Hematopoietic multipotent progenitor cell (in vitro differentiated cells): ENCODE measurements at places on chromosomes 1 and 21.
A peak's percentile ranks its signal among the peaks of the same experiment; 100 is the strongest.

DNA sequence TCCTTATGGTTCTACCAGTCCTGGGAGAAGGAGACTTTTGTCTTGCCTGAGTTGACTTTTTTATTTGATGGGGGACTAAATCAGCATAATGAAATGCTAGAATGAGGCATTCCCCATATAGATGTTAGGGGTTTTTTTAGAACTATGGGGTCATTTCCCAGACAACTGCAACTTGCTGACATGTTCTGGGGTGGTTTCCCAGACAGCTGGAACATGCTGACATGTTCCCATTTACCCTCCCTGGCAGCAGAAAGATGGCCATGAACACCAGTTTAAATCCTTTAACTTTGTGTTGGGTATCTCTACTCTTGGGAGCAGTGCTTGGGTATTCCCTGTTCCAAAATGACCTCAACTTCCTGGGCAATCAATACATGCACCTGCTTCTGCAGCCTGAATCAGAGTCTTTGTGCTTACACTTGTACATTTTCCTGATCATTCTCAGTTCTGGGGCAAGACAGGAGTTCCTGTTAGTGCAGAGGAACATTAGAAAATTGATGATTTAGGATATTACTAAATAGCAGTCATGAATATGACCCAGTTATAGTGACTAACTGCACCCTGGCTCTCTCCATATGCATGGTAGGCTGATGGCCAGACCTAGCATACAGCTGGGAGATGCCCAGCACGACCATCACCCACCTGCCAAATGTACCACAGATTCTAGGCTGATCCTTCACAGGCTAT, 75.4 kb upstream of the CD5L start:
- no peak for DNase-seq

DNA sequence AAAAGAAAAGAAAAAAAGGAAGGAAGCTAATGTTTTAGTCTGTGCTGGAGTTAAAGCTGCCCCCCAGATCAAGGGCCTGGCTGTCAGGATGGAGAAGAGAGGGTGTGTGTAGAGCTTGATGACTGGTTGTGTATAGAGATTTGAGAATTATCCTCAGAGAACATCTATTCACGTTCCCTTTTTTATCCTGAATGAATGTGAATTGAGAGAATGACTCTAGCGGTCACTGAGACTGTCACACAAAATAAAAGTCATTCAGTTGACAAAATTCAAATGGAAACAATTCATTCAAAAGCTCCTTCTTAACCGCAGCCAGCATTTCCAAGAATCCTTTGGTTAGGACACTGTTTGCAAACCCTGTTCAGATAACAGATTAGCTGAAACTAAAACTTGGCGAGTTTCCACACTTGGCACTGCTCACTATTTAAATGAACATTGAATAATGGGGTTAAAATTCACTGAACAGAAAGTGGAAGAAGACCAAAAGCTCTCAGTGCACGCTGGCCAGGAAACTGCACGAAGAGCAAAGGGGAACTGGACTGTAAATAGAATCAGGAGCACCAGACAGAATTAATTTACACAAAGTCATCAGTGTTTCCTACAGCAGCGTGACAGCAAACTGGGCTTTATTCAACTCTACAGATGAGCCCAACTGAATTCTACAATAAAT, 13.6 kb upstream of the FAM89A start:
- DNase-seq: peak; percentile 36

DNA sequence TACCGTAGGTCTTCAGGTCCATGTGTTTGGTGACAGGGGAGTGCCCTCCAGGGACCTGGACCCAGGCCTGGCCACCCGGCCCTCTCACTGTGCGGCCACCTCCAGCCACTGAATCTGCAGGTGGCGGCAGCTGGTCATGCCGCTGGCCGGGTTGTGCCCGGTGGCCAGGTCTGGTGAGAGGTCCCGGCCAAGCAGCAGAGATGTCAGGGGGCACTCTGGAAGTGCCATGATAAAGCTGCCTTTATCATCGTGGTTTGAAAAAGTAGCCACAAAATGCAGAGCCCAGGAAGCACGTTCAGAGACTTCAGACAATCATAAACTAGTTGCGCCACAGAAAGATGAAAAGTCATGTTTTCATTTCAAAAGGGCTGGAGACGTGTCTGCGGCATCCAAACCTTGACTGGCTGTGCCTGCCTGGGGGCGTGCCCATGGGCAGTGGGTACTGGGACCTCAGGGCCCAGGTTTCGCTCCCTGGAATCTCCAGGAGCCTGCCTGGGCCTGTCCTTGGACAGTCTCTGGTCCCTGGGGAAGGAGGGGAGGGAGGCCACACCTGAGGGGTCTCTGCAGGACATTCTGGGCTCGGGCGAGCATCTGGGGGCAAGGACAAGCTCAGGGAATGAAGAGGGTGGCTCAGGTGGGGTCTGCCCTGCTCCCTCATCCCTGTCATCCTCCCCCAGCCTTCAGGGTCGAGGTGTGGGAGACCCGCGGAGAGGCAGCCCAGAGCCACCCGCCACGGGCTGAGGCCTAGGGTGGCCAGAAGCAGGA, 44.9 kb downstream of the COL18A1 start:
- DNase-seq: no peak

- DNase-seq: no peak
These were observed 7.2 kb downstream of the SZRD1 start for GRCh38 chr1:16374266-16374665.

DNA sequence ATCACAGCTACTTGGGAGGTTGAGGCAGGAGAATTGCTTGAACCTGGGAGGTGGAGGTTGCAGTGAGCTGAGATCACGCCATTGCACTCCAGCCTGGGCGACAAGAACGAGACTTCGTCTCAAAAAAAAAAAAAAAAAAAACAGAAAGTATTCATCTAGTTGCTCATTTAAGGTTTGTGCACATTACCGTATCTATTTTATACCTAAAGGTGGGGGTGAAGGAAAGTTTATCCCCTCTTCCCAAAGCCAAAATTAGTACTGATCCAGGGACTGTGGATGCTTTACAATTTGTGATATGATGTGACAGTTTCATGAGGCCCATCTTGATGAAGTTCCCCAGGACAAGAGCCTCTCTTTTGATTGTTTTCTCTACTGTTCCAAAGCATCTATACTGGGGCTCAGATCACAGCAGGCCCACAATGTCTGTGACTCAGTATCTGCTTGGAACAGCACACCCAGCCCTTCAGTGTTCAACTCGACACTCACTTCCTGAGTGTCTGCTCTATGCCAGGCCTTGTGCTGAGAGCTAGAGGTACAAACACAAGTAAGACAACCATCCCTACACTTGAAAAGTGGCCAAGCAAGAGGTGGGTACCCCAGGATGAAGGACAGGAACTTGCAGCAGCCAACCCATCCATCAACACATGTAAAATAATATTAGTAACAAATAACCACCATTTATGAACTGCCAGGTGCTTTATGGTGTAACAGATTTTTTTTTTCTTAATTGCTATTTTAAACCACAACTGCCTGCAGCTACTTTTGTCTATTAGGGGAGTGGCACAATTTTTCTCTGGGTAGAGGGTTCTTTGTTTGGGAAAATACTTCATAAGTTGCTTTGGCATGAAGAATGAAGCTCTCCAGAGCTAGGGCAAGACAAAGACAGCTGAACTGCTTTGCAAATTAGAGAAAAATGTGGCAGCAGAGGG, 29.0 kb upstream of the KHDRBS1 start:
- no peak for DNase-seq

DNA sequence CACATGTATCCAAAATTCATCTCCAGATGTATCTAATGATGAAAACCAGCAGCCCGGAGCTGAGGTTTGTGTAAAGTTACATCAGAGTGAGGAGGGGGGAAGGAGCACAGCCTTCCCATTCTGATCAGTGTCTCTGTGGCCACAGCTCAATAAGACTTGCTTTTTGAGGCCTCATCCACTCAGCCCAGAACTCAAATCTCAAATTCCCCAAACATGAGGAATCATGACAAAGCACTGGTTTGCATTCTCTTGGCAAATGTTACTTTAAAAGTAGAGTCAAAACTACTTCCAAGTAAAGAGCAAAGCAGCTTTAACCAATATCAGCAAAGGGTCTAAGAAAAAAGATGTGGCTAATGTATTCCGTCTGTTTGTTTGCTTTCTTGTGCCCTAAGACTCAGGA, 30.9 kb downstream of the CCN1 start:
- DNase-seq: no peak

GRCh38 chr1:15540186-15540585, 13.5 kb downstream of the DNAJC16 start:
- no peak for DNase-seq

GRCh38 chr1:89894210-89895201, 73.7 kb downstream of the LRRC8D start:
- no peak for DNase-seq

DNA sequence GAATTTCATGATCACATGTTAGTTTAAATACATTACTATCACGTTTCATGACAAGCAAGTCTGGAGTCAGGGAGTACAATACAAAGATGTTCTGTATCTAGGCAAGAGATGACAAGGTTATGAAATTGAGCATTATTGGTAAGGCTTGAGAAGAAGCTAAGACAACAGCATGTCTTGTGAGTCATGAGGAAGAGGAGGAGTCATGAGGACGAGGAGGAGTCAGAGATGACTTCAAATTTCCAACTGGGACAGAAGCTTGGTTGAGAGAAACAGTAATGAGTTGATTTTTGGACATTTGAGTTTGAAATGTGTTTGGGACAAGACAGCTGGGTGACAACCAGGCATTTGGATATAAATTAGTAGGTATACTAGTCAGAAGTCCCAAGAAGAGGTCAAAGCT, 4.3 kb upstream of the UBE2U start:
- no peak for DNase-seq

DNA sequence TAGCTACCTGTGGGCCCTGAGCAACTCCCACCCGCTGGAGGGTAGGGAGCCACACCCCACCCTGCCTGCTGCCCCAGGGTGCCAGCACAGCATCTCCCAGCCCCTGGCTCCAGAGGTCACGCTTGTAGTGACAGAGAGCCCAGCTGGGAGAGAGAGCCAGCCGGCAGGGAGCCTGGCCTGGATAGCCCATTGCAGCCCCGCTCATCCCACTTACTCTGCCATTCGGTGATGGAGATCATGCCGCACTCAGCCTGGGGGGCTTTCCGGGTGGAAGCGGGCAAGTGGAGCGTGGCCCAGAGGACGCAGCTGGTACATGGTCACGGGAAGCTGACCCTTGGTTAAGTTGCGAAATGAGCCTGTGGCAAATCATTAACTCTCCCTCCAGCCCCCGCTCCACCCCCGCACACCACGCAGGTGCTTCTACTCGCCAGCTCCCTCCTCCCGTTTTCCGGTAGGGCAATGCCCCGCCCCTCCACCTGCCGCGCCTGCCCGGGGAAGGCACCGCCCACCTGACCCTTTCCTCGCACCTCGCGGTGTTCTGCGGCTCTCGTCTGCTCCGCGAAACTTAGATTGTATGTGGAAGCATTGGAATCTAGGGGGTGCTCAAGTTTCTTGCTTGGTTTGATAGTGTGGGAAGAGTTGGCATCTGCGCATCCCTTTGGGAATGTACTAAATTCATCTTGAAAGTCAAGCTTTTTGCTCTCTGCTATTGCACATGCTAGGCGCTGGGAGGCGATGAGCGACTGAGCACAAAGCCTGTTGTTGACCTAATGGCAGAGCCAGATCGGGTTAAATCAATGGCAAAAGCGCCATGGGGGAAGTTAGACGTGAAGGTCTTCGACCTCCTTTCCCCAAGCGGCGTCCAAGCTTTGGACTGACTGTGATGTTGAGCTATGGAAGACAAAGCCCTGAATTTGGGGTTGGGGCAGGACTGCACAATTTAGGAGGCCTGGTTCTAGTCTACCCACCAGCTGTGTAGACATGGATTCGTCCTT, at the start of gene GOLT1A:
TSS of gene GOLT1A (minus strand) at position 321 of the 995 bp plus-strand sequence. CDS start at position 239, 82 bp downstream.
- peak; percentile 47 for DNase-seq

DNA sequence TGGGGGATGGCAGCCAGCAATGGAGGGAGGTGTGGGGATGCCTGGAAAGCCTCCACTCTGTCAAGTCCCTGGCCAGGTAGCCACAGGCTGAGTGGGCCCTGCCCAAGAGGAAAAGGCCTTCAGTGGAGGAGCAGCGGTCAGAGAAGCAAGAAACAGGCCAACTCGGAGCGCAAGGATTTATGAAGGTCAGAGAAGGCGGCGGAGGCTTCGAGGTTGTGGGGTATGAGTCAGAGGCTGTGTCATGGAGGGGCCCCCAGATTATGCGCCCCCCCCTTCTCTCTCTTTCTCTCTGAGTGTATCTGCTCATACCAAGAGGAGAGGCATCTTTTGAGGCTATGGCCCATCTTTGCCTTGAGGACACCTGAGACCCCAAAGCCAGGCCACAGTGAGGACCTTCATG, 99.5 kb downstream of the CASZ1 start:
- no peak for DNase-seq

- no peak for DNase-seq
These were observed 130.5 kb downstream of the RWDD3 start for GRCh38 chr1:95364546-95364945.

DNA sequence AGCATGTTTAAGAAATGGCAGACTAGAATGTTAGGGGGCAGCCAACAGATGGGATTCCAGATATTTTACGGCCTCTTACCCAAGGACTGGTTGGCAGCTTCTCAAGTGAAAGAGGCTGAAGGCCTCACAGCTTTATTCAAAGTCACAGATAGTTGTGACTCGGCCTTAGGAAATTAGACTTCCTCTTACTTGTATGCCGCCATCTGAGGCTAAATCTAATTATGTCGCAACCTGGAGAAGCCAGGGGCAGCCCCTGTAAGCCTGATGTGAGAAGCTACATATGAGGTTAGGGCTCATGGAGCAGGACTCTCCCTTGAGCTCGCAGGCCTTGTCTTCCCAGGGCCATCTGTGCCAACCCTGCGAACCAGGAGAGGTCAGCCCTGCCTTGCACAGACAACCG, 352.5 kb downstream of the HHAT start:
- peak; percentile 12 for DNase-seq

DNA sequence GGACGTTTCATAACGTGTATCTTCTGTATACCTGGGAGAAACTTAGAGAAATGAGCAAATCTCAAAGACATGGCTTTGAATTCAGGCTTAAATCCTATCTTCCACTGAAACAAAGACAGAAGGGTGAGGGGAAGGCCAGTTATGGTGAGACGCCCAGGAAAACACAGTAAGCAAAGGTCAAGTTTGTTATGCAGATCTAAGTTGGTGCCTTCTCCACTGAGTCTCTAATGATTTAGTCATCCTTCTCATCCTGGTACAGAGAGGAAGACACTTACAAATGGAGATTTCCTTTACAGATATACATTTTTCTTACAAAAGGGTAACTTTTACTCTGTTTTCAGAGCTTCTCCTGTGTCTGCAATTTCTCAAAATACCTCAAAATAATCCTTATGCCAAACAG, 64.4 kb downstream of the MAP3K7CL start:
- no peak for DNase-seq

DNA sequence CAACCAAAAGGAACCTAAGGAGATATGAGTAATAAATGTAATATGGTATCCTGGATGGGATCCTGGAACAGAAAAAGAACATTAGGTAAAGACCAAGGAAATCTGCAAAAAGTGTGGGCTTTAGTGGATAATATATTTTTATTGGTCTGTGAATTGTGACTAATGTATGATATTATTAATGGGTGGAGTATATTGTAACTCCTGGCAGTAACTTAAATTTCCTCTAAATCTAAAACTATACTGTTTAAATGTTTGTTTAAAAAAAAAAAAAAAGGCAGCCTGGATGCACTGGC, 68.4 kb downstream of the LRRC8D start:
- no peak for DNase-seq

- no peak for DNase-seq
These were observed 25.9 kb downstream of the COL6A1 start for GRCh38 chr21:46007492-46007868.
